ENCODE measurements at places on chromosomes 4 and X. TPM values are rescaled to one million over a fixed set of nuclear protein-coding genes. Genes with fewer than 3 reads are reported as not detected.

The IL2RG gene
- total RNA-seq: not detected

The CASP6 gene
- total RNA-seq: 21.7 TPM

The XPNPEP2 gene
- total RNA-seq: not detected

The CNKSR2 gene
- 7.5 TPM for total RNA-seq

The CCNA2 gene
- 124 TPM for total RNA-seq

The RAB39B gene
- total RNA-seq: 0.48 TPM

The SULT1B1 gene
- 0.74 TPM for total RNA-seq

The DUSP9 gene
- total RNA-seq: 10.2 TPM

The ZCCHC12 gene
- total RNA-seq: not detected

The SLITRK4 gene
- not detected for total RNA-seq

The JCHAIN gene
- not detected for total RNA-seq

The PCDH10 gene
- 0.69 TPM for total RNA-seq

The HDX gene
- total RNA-seq: 2.6 TPM

The MAOB gene
- total RNA-seq: 0.06 TPM

The SSX4B gene
- total RNA-seq: not detected

The LGI2 gene
- 0.06 TPM for total RNA-seq
